NCI-H345 (cell line): ENCODE measurements at places on chromosomes 1 and 21.

- no peak for DNase-seq
Observed at GRCh38 chr1:208251015-208251414, 6.8 kb upstream of the PLXNA2 start.

- DNase-seq, result no peak
Observed at GRCh38 chr1:230609208-230609607, 33.1 kb upstream of the COG2 start.

DNA sequence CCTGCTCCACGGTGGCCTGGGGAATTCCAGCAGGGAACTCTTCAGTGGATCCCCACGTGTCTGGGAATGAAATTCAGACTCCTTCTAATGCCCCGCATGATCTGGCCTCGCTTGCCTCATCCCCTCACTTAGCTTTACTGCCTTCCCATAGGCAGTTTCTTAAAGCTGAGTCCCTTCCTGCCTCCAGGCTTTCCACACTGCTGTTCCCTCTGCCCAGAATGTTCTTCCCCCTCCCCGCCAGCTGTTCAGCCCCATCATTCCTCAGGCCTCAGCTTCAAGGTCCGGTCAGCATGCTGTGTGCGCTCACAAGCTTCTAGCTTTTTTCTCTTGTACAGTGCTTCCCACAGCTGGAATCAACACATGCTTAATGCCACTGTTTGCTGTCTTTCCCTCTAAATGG, 54.9 kb upstream of the WASF2 start:
- DNase-seq, result no peak

DNA sequence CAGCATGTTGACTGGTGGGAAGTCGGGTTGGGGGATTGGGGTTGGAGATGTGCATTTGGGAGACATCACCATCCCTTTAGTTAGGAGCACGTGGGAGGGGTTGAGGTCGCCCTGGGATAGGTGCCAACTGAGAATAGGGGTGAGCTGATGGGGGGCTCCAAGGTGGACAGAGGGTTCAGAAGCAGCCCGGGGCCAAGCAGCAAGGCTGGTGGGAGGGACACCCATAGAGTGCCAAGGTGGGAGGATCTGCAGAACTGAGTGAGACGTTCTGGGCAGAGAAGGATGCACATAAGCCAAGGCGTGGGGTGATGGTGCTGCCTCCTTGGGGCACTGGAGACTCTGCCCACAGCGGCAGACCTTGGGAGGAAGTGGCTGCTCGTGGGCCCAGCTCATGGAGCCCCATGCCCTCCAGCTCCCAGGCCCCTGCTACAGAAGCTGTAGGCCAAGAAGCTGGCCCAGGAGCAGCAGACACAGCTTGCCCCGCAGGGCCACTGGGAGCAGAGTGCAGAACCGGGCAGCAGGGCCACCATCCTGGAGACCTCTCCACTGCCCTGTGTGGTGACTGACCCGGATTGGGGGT, 31.4 kb upstream of the PKP1 start:
- no peak for DNase-seq

DNA sequence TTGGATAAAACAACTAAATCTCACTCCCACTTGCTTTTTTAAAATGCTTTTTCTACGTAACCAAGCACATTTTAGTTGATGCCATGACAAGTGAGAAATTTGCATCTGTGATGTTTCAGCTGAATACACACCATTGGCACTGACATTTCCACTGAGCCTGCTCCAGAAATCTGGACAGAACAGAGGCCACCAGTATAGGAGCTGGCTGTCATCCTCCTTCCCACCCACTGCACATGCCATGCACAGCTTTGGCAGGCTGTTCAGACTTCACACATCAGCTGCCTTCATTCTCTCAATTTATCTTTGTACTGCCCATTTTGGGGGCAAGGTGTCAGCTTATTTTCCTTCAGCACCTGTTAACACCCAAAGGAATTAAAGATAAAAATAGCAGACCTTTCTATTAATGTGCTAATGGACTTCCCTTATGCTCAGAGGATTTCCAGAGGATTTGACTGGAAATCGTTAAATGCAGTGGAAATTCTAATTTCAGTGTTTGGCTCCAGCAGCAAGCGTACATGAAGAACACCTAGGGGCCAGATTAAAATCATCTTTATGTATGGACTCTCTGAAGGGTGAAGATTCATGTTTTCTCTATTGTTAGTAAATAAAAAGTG, 12.9 kb upstream of the PODN start:
- no peak for DNase-seq

GRCh38 chr1:236639686-236640085, 35.4 kb upstream of the HEATR1 start:
- peak; percentile 56 for DNase-seq

GRCh38 chr1:32894019-32894600, 7.1 kb downstream of the TMEM54 start:
- peak; percentile 33 for DNase-seq

- no peak for DNase-seq
Observed at GRCh38 chr1:240656531-240656930, 44.6 kb upstream of the GREM2 start.

DNA sequence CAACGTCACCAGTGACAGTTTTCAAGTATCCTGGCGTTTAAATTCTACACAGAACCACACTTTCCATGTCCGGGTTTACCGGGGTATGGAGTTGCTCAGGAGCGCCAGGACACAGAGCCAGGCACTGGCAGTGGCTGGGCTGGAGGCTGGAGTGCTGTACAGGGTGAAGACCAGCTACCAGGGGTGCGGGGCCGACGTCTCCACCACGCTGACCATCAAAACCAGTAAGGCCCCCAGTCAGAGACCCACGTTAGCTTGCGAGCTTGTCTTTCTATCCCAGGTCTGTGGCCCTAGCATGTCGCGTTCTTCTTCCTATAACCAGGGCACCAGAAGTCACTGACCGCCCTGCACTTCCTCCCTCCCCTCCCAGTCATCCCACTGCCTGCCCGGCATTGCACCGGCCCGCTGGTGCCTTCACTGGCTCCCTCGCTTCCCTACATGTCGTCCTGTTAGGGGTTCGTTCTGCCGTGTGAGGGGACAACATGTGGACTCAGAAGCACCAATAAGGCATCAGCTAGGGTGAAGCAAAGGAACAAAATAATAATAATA, 27.9 kb downstream of the UMODL1 start:
- no peak for DNase-seq

- DNase-seq, result no peak
Observed at GRCh38 chr1:173823781-173824314, 625 bp upstream of the DARS2 start.

DNA sequence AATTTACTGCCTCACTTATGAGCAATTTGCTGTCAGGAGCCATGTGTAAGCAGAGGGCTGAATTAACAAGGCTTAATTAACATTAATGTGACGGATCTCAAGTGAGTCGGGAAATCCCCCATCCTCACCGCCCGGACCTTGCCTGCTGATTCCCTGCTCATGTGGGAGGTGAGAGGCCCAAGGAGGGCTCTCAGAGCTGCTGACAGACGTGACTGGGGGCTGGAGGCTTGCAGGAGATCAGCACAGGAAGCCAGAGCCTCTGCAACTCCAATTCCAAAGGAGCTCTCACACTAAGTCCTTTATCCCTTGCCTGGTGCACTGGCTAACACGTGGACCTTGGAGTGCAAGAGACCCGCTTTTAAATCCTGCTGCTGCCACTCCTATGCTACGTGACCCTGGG, 19.4 kb downstream of the LRP8 start:
- no peak for DNase-seq

DNA sequence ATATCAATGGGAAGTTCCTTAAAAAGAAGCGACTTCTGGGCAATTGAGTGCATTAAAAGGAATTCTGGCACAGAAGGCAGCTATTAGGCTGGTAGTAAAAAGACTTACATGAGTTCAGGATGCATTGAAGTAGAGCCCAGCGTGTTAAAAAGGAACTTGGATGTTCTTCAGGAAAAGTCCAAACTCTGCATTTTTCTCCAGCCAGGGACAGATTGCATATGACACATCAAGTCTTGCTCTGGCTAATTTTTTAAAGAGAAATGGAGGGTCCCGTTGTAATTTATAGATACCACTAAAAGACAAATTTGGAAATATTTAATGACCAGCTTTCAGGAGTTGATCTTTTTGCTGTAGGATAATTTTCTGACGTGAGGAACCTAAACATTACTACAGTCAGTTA, 1.2 kb downstream of the TPRG1L start:
- DNase-seq, result no peak

- no peak for DNase-seq
Observed at GRCh38 chr1:67785847-67786753, 47.2 kb downstream of the GNG12 start.

DNA sequence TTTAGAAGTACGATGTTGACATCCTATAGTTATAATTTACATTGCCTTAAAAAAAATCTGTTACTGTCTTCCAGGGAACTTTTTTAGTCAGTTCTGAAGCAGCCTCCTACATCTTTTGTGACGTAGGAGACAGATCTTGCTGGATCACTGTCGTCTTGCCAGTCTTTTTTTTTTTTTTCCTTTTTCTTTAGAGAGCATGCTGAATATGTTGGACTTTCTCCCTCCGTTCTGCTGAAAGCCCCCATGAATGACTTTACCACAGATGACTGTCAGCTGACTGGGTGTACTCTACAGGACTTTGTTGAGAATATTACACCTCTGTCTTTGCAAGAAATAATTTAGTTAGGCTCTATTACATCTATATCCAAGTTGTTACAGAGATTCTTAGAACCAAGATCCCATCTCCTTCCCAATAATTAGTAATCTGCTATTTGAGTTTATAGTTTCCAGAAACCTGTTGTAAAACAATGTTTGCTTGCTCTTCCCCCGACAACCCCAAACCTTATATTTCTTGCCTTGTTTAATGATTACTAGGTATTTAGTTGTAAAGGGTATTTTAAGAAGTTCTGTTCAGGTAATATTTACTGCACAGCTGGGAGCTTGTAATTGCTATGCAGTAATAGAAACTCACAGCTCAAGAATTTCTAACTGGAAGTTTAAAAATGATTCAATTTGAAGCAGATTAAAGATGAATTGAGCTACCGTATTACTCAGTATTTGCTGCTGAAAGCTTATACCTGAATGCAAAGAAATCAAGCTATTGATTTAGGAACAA, 61.8 kb downstream of the RASAL2 start:
- DNase-seq, result no peak

GRCh38 chr1:115188680-115189395, 99.5 kb upstream of the TSPAN2 start:
- no peak for DNase-seq

DNA sequence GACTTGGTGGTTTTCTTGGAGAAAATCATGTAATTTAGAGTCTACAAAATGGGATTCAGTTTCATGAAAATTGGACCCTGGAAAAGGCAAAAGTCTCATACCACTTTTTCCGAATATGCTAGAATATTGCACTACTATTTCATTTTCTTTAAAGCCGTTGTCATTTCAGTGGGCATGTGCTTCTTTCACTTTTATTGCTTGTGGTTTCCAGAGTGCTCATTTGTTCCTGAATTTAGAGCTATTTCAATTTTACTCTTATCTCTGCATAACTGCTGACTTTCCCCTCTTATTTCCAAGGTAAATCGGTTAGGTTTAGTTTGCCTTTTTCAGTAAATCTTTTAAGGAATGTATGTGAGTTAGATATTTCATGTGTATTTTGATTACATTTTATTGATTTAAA, 11.6 kb downstream of the HHAT start:
- DNase-seq, result no peak

DNA sequence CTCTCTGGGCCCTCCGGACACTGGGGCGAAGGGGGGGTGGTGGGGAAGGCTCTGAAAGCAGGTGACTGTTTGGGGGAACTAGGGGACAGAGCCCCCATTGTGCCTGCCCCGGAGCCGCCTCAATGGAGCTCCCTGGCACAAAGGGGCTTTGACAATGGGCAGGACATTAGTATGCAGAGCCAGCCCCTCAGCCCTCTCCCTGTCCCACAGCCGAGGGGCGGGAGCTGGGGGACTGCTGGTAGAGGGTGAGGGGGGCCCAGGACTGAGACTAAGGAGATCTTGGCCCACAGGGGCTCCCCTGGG, 7.8 kb downstream of the KCNJ10 start:
- DNase-seq, result no peak

GRCh38 chr1:52063192-52063591, 7.1 kb downstream of the BTF3L4 start:
- DNase-seq, result no peak

GRCh38 chr1:225926551-225927113, 2.6 kb upstream of the PYCR2 start:
- no peak for DNase-seq

GRCh38 chr1:100452641-100453040, 85.3 kb upstream of the GPR88 start:
- no peak for DNase-seq

DNA sequence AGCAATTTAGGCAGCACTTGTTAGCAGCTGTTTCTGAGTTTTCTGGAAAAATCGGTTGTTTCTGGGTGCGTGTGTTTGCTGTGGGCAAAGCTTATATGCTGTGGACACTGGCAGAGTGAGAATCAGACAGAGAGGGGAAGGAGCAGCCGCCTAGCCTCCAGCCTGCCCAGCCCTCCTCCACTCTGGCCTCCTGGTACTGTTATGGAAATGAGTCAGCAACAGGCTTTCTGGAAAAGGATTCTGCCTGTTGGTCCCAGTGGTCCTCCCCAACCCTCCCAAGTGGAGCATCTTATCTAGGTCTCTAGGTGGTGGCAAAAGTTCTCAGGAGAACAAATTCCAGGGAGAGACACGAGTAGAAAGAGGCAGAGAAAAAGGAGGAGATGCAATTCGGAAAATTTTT, 42.2 kb upstream of the GOLT1A start:
- no peak for DNase-seq

GRCh38 chr1:217052626-217053025, 329.4 kb upstream of the ESRRG start:
- no peak for DNase-seq

- DNase-seq, result no peak
Observed at GRCh38 chr1:75722966-75723365, 1.5 kb upstream of the ACADM start.

DNA sequence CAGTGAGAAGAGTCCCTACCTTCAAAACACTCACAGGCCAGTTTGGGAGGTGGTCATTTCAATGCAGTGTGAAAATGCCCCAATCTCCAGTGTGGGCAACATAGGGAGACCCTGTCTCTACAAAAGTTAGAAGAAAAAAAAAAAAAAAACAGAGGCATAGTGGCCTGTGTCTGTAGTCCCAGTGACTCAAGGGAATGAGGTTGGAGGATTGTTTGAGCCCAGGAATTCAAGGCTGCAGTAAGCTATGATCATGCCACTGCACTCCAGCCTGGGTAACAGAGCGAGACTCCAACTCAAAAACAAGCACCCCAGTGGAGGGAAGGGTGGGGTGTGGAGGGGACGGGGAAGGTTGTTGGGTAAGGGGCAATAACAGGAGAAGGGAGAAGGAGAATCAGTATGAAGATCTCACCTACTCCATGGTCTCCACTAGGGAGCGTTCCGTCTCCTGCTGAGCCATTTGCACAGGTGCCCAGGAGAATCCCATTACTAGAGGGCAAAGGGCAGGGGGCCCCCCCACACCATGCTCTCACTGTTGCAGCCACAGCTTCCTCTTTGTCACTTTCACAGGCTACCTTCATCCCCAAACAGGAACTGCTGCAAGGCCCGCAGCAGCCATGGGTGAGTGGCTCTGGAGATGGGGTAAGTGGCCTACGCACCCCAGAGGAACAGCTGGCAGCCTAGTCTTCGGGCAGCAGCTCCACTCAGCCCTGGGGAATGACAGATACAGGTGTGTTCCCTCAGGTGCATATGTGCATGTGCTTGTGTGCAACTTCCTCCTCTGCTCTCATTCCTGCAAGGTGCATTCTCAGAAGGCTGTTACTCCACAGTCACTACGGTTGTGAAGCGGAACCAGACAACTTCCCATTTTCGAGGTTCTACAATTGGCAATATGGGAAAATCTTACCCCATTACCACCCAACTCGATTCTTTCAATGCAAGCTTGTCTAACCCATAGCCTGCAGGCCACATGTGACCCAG, 87.9 kb upstream of the LYST start:
- DNase-seq, result no peak

- no peak for DNase-seq
Observed at GRCh38 chr1:62038594-62039284, 155.9 kb upstream of the L1TD1 start.
